Neuronal stem cell (in vitro differentiated cells): ENCODE measurements at places on chromosomes 2 and 18.

DNA sequence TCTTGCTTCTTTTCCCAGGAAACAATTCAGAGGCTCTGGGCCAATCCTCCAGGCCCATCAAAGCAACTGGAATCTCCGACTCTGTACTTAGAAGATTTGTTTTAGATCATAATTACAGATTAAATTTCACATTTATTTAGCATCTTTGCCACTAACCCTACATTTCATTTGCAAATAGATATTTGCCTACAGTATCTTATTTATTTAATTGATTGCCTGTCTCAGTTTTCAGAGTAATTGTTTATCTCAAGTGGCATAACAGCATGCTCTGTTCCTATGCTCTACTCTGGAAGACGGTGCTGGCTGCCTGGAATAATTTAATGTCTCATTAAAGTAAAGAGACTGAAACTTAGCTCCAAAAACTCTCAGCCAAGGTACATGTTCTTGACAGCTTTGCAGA, 213.4 kb downstream of the HNMT start:
- DNase-seq: no peak

DNA sequence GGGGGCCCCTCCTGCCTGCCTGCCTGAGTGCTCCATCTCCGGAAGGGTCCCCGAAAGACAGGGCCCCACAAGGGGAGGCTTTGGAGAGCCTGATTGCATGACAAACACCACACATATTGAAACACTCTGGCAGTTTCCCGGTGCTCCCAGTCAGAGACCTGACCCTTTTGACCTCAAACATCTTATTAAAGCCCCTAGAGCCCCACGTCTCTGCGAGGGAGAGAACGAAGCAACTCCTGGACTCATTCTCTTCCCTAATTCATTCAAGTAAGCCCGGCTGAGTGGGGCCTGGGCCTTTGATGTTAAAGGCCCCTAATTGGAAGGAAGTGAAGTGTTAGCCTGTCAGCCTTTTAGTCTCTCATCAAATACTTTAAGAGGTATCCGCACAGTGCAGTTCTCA, 335.6 kb downstream of the CYRIA start:
- DNase-seq: peak; percentile 90

DNA sequence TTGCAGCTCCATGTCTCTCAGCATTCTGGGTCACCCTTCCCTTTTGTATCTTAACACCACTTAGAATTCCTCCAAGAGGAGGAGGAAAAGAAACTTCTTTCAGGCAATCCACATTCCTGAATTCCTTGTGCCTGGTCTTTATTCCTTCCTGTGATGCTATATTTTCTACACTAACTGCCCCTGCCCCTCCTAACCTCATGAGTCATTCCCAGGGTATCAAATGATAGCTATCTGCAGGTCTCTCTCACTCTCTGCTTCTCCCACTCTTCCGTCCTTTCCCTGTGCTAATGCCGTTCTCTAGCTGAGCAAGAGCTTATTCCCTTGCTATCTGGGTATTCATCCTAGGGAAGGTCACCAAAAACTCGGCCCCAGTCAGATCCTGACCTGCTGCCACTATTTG, 395.0 kb upstream of the TCF4 start:
- no peak for DNase-seq

GRCh38 chr2:73448856-73449255, 63.2 kb downstream of the ALMS1 start:
- no peak for DNase-seq

- no peak for DNase-seq
These were observed 16.7 kb upstream of the RAPH1 start for GRCh38 chr2:203551778-203552177.

GRCh38 chr2:240033330-240033678, 3.1 kb upstream of the OR6B2 start:
- no peak for DNase-seq

DNA sequence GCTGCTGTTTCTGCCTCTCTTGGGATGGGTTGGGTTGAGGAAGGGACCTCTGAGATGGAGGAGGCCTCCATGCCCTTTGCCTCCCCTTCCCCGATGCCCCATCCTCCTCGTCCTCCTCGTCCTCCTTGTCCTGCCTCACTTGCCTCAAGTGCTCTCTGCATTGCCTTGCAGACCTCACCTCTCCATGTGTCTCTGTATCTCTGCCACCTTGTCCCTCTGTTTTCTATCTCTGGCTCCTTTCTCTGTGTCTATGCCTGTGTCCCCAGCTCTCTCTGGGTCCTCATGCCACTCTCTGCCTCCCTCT, 87.5 kb downstream of the MCFD2 start:
- DNase-seq: no peak

- DNase-seq: no peak
These were observed 392.3 kb downstream of the GALNT13 start for GRCh38 chr2:154264024-154264423.

DNA sequence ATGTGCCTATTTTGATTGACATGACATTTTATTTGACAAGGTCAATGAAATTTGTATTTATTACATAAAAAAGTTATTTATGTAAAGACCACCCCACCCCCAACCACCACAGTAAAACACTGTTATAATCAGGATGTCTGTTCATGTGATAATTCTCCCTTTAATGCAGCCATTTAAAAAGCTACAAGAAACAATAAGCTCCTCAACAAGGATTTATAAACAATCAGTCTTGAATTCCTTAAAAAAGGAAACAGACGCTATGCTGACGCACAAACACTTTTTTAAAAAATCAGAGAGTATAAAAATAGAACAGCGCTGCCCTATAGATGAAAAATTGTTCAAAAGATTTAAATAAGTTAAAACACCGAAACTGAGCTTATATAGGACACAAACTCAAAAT, 102.2 kb downstream of the SOS1 start:
- no peak for DNase-seq

DNA sequence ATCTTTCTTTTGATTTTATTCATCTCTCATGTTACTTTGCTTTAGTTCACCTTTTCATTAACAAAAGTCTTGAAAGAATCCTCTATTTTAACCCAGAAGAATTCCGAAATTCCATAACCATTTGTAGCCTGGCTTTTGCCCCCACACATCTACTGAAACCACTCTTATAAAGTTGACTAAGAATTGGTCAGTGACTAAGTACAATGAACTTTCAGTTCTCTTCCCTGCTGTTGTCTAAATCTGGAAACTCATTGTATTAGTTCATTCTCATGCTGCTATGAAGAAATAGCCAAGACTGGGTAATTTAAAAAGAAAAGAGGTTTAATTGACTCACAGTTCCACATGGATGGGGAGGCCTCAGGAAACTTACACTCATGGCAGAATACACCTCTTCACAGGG, 49.9 kb upstream of the PNPT1 start:
- no peak for DNase-seq

GRCh38 chr2:57448816-57449215, 597.8 kb upstream of the VRK2 start:
- no peak for DNase-seq

DNA sequence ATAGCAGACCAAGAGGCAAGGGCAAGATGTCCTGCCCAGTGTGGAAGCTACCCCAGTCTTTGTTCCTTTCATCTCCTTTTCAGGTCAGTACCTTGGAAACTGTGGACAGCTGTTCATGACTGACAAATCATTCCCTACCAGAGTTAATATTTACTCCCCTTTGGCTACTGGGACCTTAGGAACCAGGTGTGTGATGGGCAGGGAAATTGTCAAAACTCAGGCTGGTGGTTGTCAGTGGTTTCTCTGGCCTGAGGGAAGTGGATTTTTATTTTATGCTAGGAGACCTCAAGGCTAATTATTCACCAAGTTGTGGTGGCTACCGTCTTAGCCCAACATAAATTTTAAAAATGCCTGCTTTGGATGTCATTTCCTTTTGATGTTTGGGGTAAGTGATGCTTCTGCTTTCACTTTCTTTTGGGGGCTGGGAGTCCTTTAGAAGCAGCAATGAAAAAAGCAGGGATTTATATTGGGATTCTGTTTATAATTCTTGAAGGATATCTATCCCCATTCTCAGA, 119.3 kb downstream of the SETBP1 start:
- DNase-seq: no peak

DNA sequence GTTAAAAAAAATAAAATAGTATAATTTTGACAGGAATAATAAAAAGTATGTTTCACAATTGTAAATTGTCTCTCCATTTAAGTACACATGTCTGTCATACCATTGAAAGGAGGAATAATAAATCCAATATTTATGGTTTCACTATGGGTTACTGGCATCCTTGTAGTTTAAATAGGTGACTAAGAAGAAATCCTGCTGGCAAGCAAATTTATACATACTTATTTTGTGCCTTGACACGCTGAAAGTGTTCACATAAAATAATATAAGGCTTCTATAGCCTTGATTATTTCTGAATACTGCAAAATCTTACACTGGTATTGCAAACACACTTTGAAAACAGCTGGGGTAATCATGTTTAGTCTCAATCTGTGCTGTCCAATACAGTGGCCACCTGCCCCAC, 138.3 kb upstream of the ETAA1 start:
- no peak for DNase-seq

DNA sequence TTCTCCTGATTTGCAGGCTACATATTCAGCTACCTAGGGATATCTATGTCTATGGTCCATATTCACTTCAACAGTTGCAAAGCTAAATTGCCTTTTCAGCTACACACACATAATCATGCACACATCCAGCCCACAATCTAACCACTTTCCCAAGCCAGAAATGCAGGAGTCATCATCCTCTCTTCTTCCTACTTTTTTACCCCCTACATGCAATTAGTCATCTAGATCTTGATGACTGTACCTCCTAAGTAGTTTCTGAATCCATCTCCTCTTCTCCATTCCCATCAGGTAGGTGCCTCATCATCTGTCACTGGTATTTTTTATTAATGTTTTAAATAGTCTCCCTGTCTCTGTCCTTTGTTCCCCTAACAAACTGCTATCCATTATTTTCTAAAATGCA, 23.7 kb upstream of the SPRED2 start:
- DNase-seq: no peak

DNA sequence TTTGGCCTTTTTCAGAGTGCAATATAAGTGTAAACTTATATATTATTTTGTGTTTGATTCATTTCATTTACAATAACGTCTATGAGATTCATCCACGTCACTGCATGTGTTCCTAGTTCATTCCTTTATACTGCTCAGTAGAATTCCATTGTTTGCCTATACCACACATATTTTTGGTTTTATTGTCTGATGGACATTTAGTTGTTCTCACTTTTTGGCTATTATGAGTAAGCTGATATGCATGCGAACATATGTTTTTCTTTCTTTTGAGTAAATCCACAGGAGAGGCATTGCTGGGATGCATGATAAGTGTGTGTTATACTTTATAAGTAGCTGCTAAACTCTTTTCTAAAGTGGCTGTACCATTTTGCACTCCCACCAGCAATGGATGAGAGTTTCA, 314.8 kb upstream of the HS6ST1 start:
- DNase-seq: no peak

- no peak for DNase-seq
These were observed 10.2 kb downstream of the GBX2 start for GRCh38 chr2:236157815-236158498.

GRCh38 chr2:74264281-74264680, 65.9 kb downstream of the MTHFD2 start:
- no peak for DNase-seq

DNA sequence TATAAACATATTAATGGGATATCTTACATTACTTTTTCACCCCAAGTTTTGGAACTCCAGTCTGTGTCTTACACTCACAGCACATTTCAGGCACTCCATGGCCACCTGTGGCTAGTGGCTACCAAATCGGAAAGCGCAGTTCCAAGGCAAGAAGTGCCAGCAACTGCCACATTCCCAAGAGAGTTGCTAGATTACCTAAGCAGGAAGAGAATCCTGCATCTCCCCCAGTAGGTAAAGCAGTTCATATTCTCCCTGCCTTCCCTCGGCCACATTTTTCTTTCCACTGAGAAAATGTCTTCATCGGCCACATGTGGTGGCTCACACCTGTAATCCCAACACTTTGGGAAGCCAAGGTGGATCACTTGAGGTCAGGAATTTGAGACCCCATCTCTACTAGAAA, 62.8 kb downstream of the MEX3C start:
- DNase-seq: no peak

- DNase-seq: no peak
These were observed 20.5 kb upstream of the CD28 start for GRCh38 chr2:203685789-203686420.

GRCh38 chr2:232888099-232888836, 18.2 kb downstream of the SNORC start:
- no peak for DNase-seq

DNA sequence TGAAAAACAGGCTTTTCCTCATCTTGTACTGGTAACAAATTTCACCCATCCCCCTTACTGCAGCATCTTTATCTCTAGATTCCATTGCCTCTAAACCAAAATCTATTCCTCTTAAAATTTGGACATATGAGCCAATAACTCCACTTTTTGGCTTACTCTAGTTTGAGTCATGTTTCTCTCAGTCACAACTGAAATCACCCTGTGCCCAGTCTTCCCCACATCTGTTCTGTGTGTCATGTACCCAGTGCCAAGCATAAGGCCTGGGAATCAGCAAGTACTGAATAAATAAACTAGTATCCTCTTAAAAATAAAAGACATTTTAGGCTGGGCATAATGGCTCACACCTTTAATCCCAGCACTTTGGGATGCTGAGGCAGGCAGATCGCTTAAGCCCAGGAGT, 20.8 kb upstream of the CHN1 start:
- DNase-seq: no peak

- no peak for DNase-seq
These were observed 16.3 kb downstream of the PCBP1 start for GRCh38 chr2:70103531-70104061.
